NB4 (cell line): ENCODE measurements at places on chromosomes 3 and 15.

DNA sequence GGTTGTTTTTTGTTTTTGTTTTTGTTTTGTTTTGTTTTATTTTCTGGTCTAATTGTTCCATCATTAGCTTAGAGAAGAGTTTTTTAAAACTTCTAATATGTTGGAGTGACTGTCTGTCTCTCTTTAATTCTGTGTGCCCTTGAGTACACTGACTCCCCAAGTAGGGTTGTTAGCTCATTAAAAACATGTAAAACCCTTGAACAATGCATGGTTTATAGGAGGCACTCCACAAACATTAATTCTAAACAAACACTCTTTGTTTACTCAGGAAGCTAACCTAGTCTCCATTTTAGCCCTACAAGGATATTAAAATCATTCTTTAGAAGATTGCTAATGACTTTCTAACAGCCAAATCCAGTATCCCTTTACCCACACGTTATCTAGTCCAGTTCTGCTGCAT, 100.5 kb downstream of the CGGBP1 start:
- DNase-seq: no peak

GRCh38 chr15:64742385-64742784, 33.0 kb downstream of the RBPMS2 start:
- DNase-seq: no peak

DNA sequence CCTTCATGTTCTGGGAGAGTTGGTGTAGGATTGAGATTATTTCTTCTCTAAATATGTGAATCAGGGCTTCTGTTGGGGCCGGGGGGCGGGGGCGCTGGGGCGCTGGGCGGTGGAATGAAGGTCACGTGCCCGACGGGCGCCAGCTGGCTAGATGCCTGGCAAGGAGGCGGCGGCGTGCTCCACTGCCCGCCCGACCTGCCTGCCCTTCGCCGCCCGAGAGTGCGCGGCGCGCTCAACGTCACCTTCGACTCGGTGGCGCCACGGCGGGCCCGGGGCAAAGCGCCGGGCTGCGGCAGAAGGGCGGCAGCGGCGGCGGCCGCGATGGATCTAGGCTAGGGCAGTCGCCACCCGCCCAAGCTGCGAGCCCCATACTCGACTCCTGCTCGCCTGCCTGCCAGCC, 47.0 kb upstream of the LHFPL4 start:
- DNase-seq: no peak

- peak; percentile 86 for DNase-seq
Observed at GRCh38 chr3:69094467-69095205, 9.9 kb downstream of the ARL6IP5 start.

- peak; percentile 83 for DNase-seq
Observed at GRCh38 chr3:12984023-12984823, 89.0 kb downstream of the IQSEC1 start.

DNA sequence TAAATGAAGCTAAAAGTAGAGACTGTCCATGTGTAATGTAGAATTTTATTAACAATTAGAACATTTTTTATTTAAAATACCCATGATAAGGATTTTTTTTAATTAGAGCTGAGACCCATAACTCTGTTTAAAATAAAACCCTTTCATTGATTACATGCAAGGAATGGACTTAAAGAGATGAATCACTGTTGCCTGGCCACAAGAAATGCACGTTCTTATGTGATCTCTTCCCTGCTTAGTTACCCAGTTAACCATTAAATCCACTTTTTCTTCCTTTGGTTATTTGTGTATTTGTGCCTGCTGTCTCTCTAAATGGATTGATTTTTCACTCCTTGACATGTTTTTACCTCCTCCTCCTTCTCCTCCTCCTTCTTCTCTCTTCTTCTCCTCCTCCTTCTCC, 83.3 kb upstream of the SLITRK3 start:
- no peak for DNase-seq

DNA sequence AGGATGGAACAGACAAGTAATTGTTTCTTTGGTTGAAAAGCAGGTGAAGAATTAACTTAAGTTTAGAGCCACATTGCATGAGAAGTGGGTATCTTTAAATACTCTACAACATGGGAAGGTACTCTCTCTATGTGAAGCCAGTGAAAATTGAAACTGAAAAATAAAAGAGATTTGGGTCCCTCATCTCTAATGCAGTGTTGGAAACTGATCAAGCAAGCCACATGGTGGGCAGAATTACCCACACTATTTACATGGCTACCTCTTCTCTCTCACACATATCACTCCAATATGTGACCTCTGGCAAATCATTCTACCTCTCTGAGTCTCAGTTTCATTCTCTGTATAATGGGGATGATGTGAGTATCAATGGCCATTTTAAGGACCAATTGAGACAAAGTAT, 339.0 kb downstream of the IL5RA start:
- DNase-seq: no peak

GRCh38 chr3:182947888-182948287, 32.5 kb downstream of the DCUN1D1 start:
- peak; percentile 29 for DNase-seq

DNA sequence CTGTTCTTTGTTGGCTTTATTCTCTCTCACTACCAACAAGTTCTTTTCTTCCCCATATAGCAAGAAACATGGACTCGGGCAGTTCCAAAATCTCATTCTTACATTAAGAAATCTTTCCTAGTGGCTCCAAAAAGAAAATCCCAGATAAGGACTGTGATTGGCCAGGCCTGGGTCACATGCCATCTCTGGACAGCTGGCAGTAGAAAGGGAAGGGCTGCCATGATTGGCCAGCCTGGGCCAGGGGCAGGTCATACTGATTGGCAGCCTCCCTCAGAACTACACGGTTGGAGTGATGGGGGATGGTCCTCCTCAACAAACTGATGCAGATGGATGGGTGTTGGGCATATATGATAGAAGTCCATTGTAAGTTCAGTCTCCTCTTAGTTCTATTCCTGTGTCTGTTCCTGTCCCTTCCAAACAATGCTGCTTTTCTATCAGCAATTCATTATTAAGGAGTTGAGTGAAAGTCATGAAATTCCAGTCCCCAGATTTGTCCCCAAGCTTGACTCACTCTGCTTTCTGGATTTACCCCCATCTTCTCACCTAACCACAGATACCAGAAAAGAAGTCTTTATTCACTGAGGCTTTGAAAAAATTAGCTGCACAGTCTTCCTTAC, 175.5 kb downstream of the ATG7 start:
- no peak for DNase-seq

DNA sequence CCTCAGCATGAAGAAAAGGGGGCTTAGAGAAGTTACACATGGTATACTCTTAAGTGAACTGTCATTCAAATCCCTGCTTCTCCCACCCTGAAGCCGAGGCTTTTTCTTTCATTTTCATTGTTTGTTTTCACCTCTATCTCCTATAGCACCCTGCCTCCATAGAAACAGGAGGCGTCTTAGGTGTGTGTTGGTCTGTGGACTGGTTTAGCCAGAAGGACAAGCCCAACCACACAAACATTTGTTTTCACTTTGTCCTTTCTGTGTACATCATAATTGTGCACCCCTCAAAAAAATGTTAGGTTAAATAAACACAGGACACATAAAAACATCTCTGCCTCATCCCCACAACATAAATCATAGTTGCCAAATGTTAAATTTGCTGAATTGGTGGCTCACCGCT, 73.3 kb upstream of the UBE2E2 start:
- DNase-seq: no peak

GRCh38 chr15:40511472-40512133, 40.8 kb downstream of the CHST14 start:
- DNase-seq: peak; percentile 56

GRCh38 chr3:106570426-106570825, 701.6 kb upstream of the CBLB start:
- no peak for DNase-seq

DNA sequence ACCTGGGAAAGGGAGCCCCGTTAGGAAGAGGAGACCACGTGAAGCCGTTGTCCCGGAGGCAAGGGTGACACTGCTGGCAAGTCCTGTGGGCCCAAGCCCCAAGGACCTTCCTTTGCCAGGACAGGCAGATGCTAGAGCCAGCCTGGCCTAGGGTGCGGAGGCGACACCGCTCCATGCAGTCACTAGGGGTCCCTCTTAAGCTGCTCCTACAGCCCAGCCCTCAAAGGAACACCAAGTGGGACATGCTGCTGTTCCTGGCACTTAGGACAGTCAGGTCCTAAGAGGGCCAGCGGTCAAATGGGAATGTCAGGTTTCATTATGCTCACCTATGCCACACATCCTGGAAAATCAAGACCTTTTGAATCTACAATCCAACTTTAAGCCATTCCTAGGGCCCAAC, 59.7 kb downstream of the RPN1 start:
- peak; percentile 76 for DNase-seq

- no peak for DNase-seq
Observed at GRCh38 chr3:193830791-193831191, 237.8 kb downstream of the OPA1 start.

DNA sequence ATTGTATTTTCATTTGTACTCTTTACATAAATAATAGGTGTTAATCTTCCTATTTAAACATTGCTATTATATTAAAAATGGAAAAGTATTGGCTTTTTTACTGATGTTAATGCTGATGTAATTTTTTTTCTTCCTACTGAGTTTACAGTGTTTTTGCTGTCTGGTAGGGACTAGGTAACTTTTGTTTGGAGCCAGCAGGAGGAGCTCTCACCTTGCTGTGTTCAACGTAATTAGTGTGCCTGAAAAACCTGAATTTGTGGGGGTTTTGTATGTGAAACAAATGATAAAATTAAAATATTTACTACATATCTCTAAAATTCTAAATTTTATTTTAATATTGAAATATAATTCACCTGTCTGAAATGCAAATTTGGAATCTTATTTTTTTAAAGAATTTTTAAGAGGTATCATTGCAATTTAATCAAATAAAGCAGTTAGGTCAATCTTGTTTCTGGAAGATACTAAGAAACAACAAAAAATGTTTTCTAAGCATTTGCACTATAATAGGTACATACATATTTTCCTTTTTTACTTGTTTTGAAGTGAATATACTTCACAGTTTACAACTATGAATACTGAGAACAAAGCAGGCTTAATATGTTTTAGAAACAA, 48.8 kb downstream of the EPHA6 start:
- peak; percentile 49 for DNase-seq

GRCh38 chr15:23567921-23568320, 2.4 kb downstream of the MKRN3 start:
- DNase-seq: no peak

GRCh38 chr3:45560281-45560971, 34.1 kb upstream of the LIMD1 start:
- DNase-seq: no peak
